ENCODE measurements at places on chromosomes 2 and 18.

- DNase-seq: no peak
Observed at GRCh38 chr2:67321588-67321903, 75.6 kb upstream of the ETAA1 start.

DNA sequence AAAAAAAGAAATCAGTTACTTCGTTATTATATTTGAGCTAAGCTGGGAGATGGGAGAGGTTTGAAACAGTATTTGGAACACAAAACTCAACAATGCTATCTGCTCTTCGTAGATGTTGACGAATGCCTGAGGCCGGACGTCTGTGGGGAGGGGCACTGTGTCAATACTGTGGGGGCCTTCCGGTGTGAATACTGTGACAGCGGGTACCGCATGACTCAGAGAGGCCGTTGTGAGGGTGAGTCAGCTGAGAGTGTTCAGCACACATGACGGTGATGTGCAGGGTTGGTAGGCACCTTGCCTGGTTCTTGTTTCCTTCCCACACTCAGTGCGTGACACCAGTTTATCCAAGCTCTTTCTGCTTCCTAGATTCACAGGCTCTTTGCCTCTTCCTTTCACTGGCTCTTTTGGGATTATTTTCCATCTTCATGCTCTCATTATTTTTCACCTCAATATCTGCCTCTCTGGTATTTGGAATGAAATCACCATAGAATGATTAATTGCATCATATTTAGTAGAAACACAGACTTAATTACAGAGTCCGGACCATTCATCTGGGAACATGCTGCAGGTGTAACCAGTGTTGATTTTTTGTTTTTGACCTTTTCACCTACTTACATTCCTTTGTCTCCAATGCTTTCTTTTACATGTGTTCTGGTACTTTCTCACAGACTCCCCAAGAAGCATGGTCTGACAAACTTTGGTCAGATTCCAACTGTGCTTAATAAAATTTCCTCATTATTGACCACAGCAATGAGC, 200.6 kb upstream of the RASGRP3 start:
- DNase-seq: no peak

- DNase-seq: no peak
Observed at GRCh38 chr18:44079606-44080005, 601.1 kb upstream of the SETBP1 start.

DNA sequence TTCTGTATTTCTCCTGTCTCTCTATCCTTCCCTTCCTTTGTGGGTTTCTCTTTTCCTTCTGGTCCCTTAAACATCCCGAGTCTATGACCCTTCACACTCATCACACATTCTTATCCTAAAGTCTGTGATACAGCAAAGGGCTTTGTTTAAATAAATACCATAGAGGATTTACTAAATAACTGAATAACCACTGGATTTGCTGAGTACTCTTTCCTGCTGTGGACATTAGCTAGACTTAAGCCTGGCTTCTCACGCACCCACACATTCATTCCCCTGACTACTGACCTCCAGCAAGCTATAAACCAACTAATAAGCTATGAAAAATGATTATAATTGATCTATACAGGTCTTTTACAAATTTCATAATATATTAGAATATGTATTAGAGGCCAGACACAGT, 76.6 kb downstream of the COL4A3 start:
- DNase-seq: no peak

GRCh38 chr2:239380831-239381708, 19.8 kb downstream of the HDAC4 start:
- peak; percentile 55 for DNase-seq

- no peak for DNase-seq
Observed at GRCh38 chr2:109444916-109445315, 168.8 kb downstream of the SEPTIN10 start.

- DNase-seq: no peak
Observed at GRCh38 chr18:10726198-10727068, 200.6 kb downstream of the NAPG start.

DNA sequence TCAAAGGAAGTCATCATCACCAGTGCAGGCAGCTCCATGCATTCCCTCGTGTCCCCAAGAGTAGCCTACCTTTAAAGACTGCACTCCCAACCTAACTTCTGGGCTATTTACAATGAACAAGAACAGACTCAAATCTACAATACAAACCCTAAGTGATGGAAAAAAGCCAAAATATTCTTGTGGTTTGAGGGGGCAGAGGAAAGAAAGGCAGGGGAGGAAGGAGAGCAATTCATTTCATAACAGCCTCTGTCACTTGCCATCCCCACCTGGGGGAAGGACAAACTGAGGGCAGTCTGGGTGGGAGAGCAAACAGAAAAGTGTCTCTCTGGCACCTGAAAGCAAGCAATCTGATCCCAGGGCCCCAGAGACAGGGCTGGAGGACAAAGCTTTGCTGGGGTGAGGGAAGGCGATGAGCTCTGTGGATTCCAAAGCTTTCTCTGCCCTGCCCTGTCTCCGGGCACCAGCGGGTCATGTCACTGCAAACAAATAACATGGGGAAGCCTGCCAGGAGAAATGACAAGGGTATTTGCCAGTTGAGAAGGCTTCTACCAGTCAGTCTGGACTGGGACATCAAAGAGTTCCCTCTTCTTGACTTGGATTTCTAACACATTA, 528.0 kb upstream of the TNP1 start:
- no peak for DNase-seq

DNA sequence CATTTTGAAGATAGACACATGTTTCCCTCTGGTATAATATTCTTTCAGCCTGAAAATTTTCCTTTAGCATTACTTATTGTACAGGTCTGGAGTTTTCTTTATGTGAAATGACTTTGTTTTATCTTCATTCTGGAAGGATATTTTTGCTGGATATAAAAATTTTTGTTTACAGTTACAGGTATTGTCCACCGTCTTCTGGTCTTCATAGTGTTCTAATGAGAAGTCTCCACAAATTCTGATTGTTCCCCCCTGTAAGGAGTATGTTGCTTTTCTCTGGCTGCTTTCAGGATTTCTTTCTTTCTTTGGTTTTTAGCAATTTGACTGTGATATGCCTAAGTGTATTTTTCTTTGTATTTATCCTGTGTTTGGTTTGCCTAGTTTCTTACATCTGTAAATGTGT, 15.0 kb downstream of the UBXN4 start:
- DNase-seq: no peak

GRCh38 chr18:7809455-7809854, 242.3 kb downstream of the PTPRM start:
- no peak for DNase-seq

- DNase-seq: no peak
Observed at GRCh38 chr2:58376592-58376991, 135.5 kb upstream of the FANCL start.

- DNase-seq: no peak
Observed at GRCh38 chr2:137172162-137172561, 406.8 kb downstream of the THSD7B start.

- no peak for DNase-seq
Observed at GRCh38 chr2:38381381-38382143, 4.5 kb upstream of the ATL2 start.

- no peak for DNase-seq
Observed at GRCh38 chr2:158903711-158904405, 64.6 kb upstream of the TANC1 start.

GRCh38 chr18:42112657-42113420, 157.8 kb downstream of the PIK3C3 start:
- no peak for DNase-seq

DNA sequence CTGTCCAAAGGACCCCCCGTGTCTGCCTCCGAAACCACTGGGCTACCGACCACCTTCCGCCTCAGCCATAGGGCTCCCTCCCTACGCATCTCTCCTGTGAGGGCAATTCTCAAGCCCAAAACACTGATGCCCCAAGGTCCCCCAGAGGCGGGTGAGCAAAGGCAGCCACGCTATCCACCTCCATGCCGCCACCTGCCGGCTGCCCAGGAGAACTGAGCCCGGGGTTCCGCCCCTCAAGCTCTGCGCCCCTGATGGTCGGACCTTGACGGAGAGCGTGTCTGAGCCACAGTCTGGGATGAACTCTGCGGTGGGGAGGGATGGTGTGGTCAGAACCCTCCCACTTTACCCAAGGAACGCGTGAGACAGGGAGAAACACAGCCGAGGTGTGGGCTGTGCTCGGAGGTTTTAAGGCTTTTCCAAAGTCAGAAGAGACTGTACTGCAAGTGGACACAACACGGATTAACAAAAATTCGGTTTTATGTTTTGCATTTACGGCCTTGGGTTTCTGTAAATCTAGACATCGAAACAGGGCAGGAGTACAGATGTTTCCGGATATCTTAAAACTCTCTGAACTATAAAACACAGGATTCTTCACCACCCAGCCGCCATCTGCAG, 114.1 kb downstream of the ZNF516 start:
- DNase-seq: no peak

DNA sequence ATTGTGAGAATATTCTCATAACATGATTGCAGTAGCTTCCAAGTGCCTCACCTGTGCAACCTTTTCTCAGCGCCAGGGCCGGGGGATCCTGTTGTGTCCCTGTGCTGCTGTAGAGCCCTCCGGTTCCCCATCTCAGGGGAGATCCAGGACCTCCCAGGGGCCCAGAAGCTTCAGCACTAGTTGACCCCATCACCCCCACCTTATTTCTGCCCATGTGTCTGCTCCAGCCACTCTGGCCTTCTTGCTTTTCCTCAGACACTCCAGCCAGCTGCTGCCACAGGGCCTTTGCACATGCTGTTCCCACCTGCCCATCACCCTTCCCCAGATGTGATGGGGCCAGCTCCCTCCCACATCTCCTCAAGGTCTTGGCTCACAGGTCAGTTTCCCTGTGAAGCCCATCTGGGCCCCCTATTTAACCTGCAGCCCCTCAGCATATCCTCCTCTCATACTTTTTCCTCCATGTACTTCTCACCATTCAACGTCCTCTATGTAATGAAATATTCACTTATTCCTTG, 226.5 kb downstream of the SEPTIN10 start:
- no peak for DNase-seq

- no peak for DNase-seq
Observed at GRCh38 chr2:183995632-183996031, 602.7 kb upstream of the ZNF804A start.

DNA sequence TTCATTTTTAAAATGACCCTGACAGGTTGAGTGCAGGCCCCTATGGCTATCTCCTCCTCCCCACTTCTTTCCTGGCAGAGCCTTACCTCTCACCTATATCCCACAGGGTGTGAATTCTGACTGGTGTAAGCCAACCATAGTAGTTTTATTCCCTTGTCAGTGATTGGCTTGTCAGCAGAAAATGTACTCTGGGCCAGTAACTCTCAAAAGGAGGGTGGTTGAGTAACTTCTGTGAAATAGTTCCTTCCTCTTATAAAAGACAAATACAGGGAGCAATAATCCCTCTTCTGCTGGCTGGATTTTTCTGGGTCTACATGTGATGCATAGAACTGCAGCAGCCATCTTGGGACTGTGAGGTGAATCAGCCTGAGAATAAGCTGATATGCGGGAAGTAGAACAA, 83.4 kb downstream of the RAPH1 start:
- DNase-seq: peak; percentile 55

DNA sequence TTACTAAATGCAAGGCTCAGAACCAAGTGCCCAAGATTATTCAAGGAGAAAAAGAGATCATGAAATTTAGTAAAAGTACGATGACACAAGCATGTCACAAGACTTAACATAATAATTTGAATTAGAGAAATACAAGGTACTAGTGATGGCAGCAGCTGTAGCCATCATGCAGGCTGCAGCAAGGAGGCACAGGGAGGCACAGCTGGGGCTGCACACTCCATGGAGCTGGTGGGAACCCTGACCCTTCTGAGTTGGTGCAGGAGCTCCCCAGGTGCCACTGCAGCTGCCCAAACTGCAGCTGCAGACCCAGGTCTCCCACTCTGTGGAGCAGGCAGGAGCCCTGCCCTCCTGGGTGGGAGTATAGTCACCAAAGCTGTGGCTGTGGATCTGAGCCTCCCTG, 46.0 kb downstream of the COL3A1 start:
- DNase-seq: no peak

GRCh38 chr2:163045830-163046229, 207.3 kb upstream of the KCNH7 start:
- no peak for DNase-seq

- no peak for DNase-seq
Observed at GRCh38 chr2:44753552-44754285, 187.8 kb upstream of the SIX3 start.

GRCh38 chr2:62409442-62409841, 96.6 kb downstream of the TMEM17 start:
- DNase-seq: no peak

All from inflammatory macrophage treated with lipopolysaccharide for 1 hour (primary cell).